ENCODE measurements at places on chromosomes 7 and 10. TPM values are rescaled to one million over a fixed set of nuclear protein-coding genes. Genes with fewer than 3 reads are reported as not detected.

- peaks cover 46% of the 10 kb centered on the region for H3K4me1 ChIP-seq
- no peak overlapping the region for H3K27ac ChIP-seq
- H3K27me3 ChIP-seq: no peaks in the 10 kb centered on the region
- peak overlapping the region; percentile 41 for H3K4me3 ChIP-seq
- H3K36me3 ChIP-seq: no peaks in the 10 kb centered on the region
Measured at GRCh38 chr7:100568896-100569844, 4.5 kb downstream of the SAP25 start.

DNA sequence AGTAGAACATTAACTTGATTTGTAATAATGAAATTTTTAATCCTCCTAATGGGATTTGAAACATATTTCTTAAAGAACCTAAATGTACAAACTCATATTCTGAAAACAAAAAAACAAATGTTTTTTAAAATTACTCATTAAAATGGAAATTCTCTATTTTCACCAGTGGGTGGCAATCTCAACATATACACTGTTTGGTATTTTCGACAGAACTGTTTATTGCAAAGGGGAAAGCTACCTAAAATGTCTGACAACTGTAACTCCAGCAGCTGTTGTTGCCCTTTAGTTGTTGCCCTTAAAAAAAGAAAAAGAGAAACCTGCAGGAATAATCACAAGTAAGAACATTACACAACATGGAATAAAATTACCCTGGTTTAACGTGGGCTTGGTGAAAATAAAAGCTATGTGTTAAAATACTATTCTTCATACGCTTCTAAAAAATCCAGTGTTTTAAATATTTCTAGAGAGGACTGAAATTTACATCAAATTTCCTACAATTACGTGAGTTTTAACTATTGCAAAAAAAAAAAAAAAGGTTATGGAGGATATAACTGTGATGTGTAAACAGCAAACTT, 54.5 kb downstream of the COL1A2 start:
- no peak overlapping the region for H3K4me3 ChIP-seq
- peak; percentile 25 for DNase-seq
- H3K27ac ChIP-seq: no peak overlapping the region
- H3K4me1 ChIP-seq: no peaks in the 10 kb centered on the region

DNA sequence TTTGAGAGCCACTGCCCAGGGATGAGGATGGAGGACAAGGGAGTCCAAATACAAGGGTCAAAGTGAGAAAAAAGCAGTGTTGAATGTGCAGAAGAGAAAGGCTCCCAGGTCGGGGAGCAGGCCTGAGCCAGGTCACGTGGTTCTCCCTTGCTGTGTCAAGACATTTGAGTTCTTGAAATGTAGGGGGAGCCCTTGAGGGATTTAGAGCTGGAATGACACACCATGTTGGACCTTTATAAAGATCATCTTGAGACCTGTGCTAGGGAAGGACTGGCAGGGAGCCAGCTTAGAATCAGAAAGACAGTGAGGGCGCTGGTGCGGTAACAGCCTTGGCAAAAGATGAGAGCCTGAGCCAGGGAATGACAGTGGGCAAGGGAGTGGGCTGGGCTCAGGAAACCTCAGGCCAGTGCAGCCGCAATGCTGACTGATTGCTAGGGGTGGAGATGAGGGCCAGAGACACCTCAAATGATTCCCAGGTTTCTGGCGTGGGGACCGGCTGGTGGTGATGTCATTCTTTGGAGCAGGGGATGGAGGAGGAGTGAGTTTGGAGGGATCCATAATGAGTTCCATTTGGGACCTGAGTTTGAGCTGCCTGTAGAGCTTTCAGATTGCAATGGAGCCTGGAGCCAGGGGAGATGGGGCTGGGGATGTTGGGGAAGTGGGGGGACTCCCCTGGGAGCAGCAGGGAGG, 120.1 kb downstream of the PTPN20 start:
- no peak for DNase-seq
- no peak overlapping the region for H3K27ac ChIP-seq
- H3K27me3 ChIP-seq: no peaks in the 10 kb centered on the region

- H3K4me3 ChIP-seq: no peak overlapping the region
- H3K36me3 ChIP-seq: no peaks in the 10 kb centered on the region
- peaks cover 11% of the 10 kb centered on the region for H3K27me3 ChIP-seq
- H3K27ac ChIP-seq: no peak overlapping the region
- peaks cover 21% of the 10 kb centered on the region for H3K4me1 ChIP-seq
Measured at GRCh38 chr7:98213888-98214810, 2.9 kb downstream of the BHLHA15 start.

DNA sequence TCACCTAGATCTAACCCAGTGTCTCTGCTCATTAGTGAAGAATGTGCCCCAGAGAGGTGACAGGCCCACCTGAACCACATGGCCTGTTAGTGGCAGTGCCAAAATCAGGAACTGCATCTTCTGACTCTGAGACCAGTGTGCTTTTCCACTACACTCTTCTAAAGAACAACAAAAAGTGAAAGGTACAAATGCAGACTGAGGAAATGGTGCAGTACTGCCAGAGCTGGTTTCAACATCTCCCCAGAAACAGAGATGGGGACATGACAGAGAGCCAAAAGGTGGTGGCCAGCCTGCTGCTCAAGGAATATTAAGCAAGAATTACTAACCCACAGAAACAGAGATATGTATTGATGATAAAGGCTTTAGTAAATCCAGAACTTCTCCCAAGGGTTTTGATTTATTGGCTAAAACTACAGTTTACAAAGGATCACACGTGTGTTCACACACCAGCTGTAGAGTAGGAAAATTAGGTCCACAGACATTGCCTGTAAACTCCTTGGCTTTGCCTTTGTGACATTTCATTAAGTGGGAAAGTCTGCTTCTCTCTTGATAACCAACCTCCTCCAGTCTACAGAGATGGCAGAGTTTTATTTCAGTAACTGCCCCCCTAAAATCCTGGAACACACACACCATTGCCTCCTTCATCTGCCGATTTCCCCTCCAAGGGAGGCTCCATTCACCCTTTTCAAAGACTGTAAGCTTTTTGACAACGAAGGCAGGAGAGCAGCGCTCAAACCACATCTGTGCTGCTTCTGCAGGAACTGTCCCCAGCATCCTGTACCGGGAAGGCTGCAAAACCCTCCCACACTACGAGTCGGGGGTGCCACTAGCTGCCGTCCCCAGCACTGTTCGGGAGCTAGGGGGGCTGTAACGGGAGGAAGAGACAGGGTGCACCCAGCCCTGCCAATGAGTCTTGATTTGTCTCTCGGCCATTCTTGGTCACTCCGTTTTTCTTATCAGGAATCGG, 29.8 kb downstream of the GSDME start:
- peak overlapping the region; percentile 63 for H3K27ac ChIP-seq
- peaks cover 41% of the 10 kb centered on the region for H3K4me1 ChIP-seq
- DNase-seq: peak; percentile 36
- no peaks in the 10 kb centered on the region for H3K36me3 ChIP-seq
- H3K27me3 ChIP-seq: peaks cover 27% of the 10 kb centered on the region

GRCh38 chr7:127844707-127845331, 186.4 kb downstream of the LRRC4 start:
- DNase-seq: no peak
- peaks cover 18% of the 10 kb centered on the region for H3K36me3 ChIP-seq
- no peak overlapping the region for H3K4me3 ChIP-seq
- H3K27ac ChIP-seq: peak overlapping the region; percentile 20

DNA sequence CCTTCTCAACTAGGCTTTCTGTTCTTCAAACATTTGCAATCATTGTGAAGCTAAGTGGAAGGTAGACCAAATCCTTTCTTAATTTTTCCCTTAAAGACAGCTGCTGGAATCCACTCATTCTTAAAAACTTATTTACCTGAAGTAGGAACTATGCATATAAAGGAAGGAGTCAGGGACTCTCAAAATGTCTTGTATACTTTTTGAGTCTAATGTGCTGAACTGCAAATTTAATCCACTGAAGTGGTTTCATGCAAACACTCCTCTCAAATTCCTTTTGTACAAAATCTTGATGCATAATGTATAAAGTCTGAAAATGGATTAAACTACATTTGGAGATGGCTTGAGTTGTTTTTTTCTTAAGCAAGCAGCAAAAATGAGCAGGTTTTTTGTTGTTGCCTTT, 118.0 kb downstream of the CABCOCO1 start:
- peaks cover 8% of the 10 kb centered on the region for H3K27me3 ChIP-seq
- no peaks in the 10 kb centered on the region for H3K36me3 ChIP-seq
- no peak overlapping the region for H3K4me3 ChIP-seq

DNA sequence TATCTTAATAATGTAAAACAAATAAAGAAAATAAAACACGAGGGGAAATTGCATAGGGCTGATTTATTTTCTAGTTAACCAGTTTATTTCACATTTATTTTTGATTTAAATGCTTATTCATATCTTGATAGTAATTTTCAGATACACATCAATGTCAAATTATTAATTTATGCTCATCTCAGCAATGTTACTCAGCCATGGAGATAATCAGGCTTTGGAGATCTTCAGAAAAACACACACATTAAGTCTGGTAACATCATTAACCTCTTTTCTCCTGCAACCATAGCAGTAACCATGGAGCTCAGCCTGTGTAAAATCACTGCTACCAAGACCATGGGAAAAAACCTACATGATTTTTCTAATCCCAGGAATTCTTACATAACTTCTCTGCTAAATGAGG, 31.9 kb upstream of the TBX20 start:
- peaks cover 47% of the 10 kb centered on the region for H3K27me3 ChIP-seq
- H3K4me3 ChIP-seq: no peak overlapping the region
- H3K27ac ChIP-seq: no peak overlapping the region
- H3K36me3 ChIP-seq: no peaks in the 10 kb centered on the region

- no peaks in the 10 kb centered on the region for H3K27me3 ChIP-seq
- H3K36me3 ChIP-seq: no peaks in the 10 kb centered on the region
- H3K4me3 ChIP-seq: no peak overlapping the region
- H3K4me1 ChIP-seq: no peaks in the 10 kb centered on the region
Measured at GRCh38 chr10:46050941-46051623, 5.0 kb upstream of the MSMB start.

DNA sequence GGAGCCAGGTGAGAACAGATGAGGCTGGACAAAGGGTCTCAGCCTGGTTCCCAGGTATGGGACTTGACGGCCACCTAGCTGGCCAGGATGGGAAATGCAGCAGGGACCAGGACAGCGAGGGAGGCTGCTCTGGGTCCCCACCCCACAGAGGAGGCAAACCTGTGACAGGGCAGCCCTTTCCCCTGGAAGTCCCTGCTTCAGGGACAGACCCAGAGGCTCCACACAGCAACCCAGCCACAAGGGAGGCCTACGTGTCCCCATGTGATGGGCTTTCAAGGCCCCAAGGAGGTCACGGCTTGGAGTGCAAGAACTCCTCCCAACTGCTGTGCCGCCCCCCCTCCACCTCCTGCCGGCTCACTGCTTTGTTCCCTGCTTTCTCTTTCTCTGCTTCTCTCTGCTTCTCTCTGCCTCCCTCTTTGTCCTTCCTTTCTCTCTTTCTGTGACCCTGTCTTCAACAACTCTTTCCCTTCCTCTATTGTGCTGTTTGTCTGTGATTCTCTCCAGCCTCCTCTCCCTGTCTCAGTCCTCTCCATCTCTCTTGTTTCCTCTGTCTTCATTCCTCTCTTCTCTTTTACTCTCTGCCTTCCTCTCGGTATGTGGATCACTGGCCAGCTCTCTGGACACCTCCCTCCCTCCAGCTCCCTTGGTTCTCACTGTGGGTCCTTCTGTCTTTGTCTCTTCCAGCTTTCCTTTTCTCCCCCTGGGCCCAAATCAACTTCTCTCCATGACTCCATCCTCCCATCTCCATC, 9.6 kb upstream of the EIF5AL1 start:
- peaks cover 11% of the 10 kb centered on the region for H3K36me3 ChIP-seq
- H3K27me3 ChIP-seq: peaks cover 54% of the 10 kb centered on the region
- no peak overlapping the region for H3K27ac ChIP-seq
- no peaks in the 10 kb centered on the region for H3K4me1 ChIP-seq

DNA sequence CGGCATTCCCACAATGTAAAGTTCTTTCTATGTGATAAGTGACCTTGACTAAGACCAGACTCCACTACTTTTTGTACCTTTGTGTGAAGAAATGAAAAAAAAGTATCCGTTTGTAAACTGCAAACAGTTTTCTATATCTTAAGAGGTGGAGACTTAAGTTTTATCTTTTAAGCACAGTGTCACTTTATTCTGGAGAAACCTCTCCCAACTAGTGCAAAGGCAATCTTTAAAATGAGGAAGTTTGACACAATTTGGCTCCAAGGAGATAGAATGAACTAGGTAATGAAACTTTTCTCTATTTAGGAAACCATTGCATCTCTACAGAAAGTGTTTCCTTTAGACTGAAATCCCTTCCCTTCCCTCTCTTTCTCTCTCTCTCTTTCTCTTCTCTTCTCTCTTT, 122.9 kb downstream of the SAMD9 start:
- H3K27me3 ChIP-seq: peaks cover 6% of the 10 kb centered on the region
- no peaks in the 10 kb centered on the region for H3K36me3 ChIP-seq
- no peak overlapping the region for H3K4me3 ChIP-seq
- H3K4me1 ChIP-seq: no peaks in the 10 kb centered on the region
- no peak for DNase-seq

DNA sequence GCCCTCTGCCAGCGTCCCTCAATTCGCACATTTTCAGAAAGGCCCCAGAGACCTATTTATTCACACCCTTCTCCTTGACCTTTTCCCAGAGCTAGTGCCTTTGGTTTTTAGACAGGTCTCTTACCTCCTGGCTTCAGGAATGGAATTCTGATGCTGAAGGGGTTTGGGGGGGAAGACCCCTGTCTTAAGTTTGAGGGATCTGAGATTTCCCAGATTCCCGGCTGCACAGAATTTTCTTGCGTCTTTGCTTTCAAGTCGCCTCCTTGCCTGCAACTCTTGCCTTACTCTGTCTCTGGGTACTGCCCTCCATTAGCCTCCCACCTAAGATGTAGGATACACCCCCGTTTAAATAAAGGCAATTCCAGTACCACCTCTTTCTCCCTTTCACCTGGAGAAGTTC, 1.9 kb downstream of the GATA3 start:
- peaks cover 9% of the 10 kb centered on the region for H3K36me3 ChIP-seq
- H3K27me3 ChIP-seq: peaks cover 79% of the 10 kb centered on the region
- peaks cover 69% of the 10 kb centered on the region for H3K4me1 ChIP-seq
- no peak for DNase-seq
- peak overlapping the region; percentile 80 for H3K27ac ChIP-seq
- H3K4me3 ChIP-seq: peak overlapping the region; percentile 69

ZFAND4 gene
- 18.7 TPM for polyA plus RNA-seq

PFKFB3 gene
- 2.8 TPM for polyA plus RNA-seq

LIPN gene
- not detected for polyA plus RNA-seq

CAV2 gene
- polyA plus RNA-seq: not detected

TMEM196 gene
- not detected for polyA plus RNA-seq

SLC13A1 gene
- not detected for polyA plus RNA-seq

CYP17A1 gene
- not detected for polyA plus RNA-seq

SGCE gene
- polyA plus RNA-seq: 29.2 TPM
